Breast epithelium (tissue), 4 donors: ENCODE measurements at places on chromosomes 3 and 15. TPM values are rescaled to one million over a fixed set of nuclear protein-coding genes. Genes with fewer than 3 reads are reported as not detected.

GRCh38 chr3:65545429-65545828 is 493.3 kb downstream of the MAGI1 start:
- H3K4me3 ChIP-seq = no peak overlapping the region
- DNase-seq = no peak
- no peaks in the 10 kb centered on the region for H3K36me3 ChIP-seq
- H3K27me3 ChIP-seq = no peaks in the 10 kb centered on the region

GRCh38 chr3:190983875-190984274 is 121.4 kb upstream of the GMNC start:
- H3K27me3 ChIP-seq = no peaks in the 10 kb centered on the region
- H3K36me3 ChIP-seq = no peaks in the 10 kb centered on the region
- DNase-seq = no peak
- no peak overlapping the region for H3K27ac ChIP-seq
- no peaks in the 10 kb centered on the region for H3K4me1 ChIP-seq

GRCh38 chr15:60255390-60255789 is 142.4 kb downstream of the ANXA2 start:
- no peaks in the 10 kb centered on the region for H3K36me3 ChIP-seq
- no peaks in the 10 kb centered on the region for H3K4me1 ChIP-seq
- no peak for DNase-seq
- no peak overlapping the region for H3K4me3 ChIP-seq

GRCh38 chr15:64762546-64762945 is 12.8 kb downstream of the RBPMS2 start:
- H3K36me3 ChIP-seq = no peaks in the 10 kb centered on the region
- H3K4me1 ChIP-seq = no peaks in the 10 kb centered on the region
- H3K27me3 ChIP-seq = no peaks in the 10 kb centered on the region
- DNase-seq = no peak
- H3K27ac ChIP-seq = no peak overlapping the region
- H3K4me3 ChIP-seq = no peak overlapping the region

DNA sequence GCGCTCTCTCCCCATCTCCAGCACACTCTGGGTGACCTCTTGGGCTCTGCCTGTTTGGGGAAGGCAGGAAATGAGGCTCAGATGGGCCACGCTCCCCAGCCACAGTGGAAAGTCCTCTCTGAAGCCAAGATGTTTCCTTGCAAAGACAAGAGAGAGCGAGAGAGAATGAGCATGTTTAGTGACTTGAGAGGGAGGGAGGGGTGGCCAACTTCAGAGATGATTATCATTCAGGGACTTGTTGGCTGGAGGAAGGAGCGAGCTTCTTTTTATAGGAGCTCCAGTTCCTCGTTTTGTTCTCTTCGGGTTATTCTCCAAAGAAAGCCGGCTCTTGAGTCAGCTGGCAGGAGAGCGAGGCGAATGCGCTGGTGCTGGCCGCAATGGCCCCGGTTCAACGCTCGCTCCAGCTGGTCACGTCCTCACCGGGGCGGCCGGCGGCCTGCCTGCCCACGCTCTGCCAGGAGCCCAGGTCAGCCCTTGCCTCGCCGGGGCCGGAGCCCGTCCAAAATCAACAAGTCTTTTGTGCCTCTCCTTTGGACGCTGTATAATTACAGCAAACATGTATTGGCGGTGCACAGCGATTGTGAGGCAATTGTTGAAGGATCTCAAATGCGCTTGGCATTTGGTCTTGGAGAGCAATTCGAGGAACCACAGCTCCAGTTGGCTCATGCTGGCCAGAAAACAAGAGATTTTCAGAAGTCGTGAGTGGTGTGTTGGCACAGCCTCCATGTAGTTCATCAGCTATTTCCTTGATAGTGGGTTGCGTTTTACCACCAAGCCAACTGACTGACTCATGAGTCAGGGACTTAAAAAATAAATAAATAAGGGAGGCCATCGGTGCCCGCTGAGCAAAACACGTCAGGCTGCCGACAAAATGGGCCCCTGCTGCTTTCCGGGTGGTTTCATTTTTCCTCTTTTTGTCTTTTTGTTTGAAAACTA is 288.6 kb downstream of the UACA start:
- no peaks in the 10 kb centered on the region for H3K27me3 ChIP-seq
- peak; percentile 81 for DNase-seq
- peak overlapping the region; percentile 29 for H3K4me3 ChIP-seq
- H3K36me3 ChIP-seq = no peaks in the 10 kb centered on the region
- H3K27ac ChIP-seq = peak overlapping the region; percentile 91
- H3K4me1 ChIP-seq = peaks cover 5% of the 10 kb centered on the region

DNA sequence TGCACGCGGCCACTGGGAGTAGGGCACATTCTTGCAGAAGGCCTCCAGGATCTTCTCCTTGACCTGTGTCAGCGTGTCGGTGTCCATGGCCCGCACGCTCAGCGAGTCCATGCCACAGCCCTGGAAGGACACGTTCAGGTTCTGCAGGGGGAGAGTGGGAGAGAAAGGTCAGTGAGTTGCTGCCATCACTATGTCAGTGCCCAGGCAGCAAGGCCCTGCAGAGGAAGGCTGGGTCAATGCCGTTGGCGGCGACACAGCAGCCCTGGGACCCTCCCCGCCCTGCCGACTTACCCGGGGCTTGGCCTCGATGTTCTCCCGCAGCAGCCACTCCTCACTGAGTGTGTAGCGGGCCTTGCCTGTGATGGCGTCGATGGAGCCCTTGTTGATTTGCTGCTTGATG is 19.8 kb downstream of the H1-8 start:
- H3K27ac ChIP-seq = peak overlapping the region; percentile 94
- H3K4me3 ChIP-seq = no peak overlapping the region
- H3K27me3 ChIP-seq = no peaks in the 10 kb centered on the region
- no peaks in the 10 kb centered on the region for H3K4me1 ChIP-seq
- no peaks in the 10 kb centered on the region for H3K36me3 ChIP-seq
- DNase-seq = no peak

- no peak for DNase-seq
- H3K4me3 ChIP-seq = no peak overlapping the region
- H3K27me3 ChIP-seq = no peaks in the 10 kb centered on the region
- H3K4me1 ChIP-seq = no peaks in the 10 kb centered on the region
- H3K27ac ChIP-seq = no peak overlapping the region
These were observed 38.9 kb downstream of the RYK start for GRCh38 chr3:134211797-134212196.

GRCh38 chr15:78280319-78281072 is 16.1 kb downstream of the DNAJA4 start:
- H3K36me3 ChIP-seq = no peaks in the 10 kb centered on the region
- no peak overlapping the region for H3K27ac ChIP-seq
- no peak for DNase-seq
- no peaks in the 10 kb centered on the region for H3K4me1 ChIP-seq

GRCh38 chr3:101256511-101256910 is 63.9 kb downstream of the IMPG2 start:
- no peaks in the 10 kb centered on the region for H3K27me3 ChIP-seq
- no peak overlapping the region for H3K4me3 ChIP-seq
- DNase-seq = no peak
- no peaks in the 10 kb centered on the region for H3K4me1 ChIP-seq
- H3K27ac ChIP-seq = no peak overlapping the region
- H3K36me3 ChIP-seq = no peaks in the 10 kb centered on the region

The PRKCI gene
- 19.4 TPM for total RNA-seq

The ZNF620 gene
- 6.2 TPM for total RNA-seq
